Fibroblast of lung (primary cell): ENCODE measurements at places on chromosomes 2 and 18.

- no peak for DNase-seq
Observed at GRCh38 chr2:218746470-218746795, 35.5 kb upstream of the CYP27A1 start.

- no peak for DNase-seq
Observed at GRCh38 chr2:99200076-99200800, 19.3 kb downstream of the MRPL30 start.

GRCh38 chr18:52694804-52695203, 354.8 kb downstream of the DCC start:
- DNase-seq: peak; percentile 4

DNA sequence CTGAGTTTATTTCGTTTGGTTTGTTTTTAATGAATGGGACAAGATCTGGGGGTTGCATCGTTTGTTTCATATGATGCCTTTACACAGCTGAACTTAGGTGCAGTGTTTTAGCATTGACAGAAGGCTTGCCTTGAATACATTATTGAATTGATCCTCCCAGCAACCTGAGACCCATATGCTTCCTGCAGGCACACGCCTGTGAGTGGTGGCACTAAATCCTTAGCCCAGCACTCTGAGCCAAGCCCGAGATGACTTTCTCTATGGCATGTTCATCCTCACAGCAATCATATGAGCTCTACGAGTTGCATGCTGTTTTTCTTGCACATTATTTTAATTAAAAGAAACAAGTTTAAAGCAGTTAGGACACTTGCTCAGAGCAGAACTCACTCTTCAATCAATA, 47.8 kb upstream of the AGAP1 start:
- no peak for DNase-seq

GRCh38 chr2:68855550-68855949, 15.6 kb downstream of the BMP10 start:
- no peak for DNase-seq

- DNase-seq: peak; percentile 14
Observed at GRCh38 chr18:24488824-24489493, 28.5 kb downstream of the HRH4 start.

DNA sequence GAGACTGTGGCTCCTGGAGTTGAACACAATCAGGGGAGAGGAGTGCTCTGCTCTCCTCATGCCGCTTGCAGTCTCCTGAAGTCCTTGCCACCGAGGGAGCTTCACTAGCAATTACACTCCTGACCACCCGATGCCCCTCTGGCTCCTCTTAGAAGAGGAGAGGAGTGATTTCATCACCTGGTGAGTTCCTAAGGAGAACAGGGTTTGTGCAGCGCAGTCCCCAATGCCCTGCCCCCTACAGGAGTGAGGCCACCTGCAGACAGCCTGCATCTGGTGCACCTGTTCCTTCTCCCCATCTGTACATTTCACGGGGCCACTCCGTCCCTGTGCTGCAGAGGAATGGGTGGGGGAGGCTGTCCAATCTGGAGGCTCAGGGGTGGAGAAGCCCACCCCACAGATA, 267.2 kb downstream of the HRH4 start:
- no peak for DNase-seq

GRCh38 chr2:105782123-105782522, 37.4 kb downstream of the NCK2 start:
- peak; percentile 7 for DNase-seq

DNA sequence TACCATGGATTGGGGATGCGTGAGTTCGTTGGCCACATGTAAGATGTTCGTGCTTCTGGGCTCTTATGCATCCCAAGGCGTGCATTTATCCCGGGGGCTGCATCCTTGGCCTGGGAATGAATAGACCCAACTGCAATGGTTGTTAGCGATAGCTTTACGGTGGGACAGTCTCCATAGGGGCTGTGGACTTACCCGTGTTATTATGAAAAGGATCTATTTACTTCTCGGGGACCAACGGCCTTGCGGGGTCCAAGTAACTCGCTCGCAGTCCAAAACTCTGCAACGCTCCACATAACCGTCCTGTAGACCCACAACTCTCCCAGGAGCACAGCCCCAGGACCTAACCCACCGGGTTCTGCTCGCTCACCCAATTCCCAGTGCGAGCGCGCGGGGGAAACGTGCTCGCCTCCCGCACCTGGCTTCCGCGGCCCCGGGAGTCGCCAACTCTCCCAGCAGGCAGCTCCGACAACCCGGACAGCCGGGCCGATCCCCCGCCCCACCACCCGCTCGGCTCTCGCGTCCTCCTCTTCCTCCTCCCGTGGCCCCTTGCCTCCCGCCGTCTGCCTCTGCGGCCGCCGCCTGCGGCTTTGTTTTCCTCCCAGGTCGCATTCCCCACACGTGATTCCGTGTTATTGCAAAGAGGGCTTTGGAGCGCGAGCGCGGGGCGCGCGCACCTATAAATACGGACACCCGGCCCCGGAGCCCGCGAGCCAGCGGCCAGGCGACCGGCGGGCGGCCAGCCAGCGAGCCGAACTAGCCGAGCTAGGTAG, at the start of gene CABLES1:
CABLES1 (plus strand) TSS at position 706 of the 770 bp plus-strand sequence. CDS start 278 bp downstream, outside the sequence.
- peak; percentile 63 for DNase-seq

- no peak for DNase-seq
Observed at GRCh38 chr2:43302961-43303494, 76.6 kb upstream of the ZFP36L2 start.

DNA sequence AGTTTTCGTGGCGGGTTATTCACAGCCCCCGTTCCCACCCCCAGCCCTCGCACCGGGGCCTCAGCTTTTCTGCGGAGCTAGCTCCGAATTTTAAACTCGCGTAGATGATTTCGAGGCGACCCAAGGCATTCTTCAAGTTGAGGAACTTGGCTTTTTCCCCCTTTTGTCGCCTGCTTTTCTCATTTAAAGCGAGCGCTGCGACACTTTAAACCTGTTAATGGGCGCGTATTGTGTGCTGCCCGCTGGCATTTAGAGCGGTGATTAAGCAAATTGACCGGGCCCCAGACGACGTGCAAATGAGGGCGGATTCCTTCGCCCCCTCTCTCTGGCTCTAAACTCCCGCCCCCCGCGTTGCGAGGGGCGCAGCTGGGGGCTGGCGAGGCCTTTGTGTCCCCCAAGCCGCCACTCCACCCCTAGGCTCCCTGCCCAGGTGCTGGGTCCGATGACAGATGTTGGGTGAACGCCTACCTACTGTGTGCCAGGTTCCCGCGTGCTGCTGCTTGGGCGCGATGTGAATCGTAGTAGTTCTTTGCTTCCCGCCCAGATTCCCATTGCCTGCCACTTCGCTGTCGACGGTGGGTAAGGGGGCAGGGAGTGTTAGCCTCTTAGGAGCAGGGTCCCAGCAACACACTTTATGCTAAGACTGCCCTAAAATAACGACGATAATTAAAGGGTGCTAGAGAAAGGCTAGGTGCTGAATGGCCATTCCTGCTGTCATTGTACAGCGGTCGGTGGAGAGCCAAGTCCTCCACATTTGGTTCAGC, 1.9 kb downstream of the TCF7L1 start:
- no peak for DNase-seq

DNA sequence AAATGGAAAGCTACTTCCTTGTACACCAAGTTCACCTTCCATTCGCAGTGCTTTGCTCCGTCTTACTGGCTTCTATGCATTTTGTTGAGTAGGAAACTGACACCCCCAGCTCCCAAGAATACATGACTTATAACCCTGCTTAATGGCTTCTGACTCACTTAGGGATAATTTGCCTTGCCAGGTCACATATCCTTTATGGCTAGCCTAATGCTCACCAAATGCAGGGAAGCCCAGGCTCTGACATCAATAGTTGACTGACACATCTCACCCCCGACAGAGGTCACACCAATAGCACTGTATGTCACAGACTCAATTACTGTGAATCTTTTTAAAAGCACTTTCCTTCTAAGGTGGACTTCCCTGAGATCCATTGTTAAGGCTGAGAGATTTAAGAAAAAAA, 147.2 kb downstream of the DTNA start:
- DNase-seq: no peak

DNA sequence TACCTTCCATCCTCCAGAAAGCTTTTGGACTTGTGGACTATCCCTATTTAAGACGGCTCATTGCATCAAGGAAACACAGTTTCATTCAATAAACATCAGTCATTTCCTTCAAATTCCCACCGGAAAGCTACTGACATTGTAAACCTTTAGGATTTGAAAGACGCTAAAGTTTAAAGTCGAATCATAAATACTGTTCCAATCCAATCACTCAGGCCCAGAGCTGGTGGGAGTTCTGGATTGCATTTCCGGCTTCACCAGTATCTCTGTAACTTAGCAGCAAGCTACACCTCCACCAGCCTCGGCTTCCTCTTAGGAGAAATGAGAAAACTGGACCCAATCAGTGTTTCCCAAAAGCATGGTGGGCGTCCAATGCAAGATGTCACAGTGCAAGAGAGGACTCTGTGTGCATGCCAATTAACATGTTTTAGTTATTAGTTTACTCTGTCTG, 1.6 kb downstream of the WDFY1 start:
- DNase-seq: peak; percentile 38

GRCh38 chr18:9058406-9058805, 44.1 kb upstream of the NDUFV2 start:
- no peak for DNase-seq

DNA sequence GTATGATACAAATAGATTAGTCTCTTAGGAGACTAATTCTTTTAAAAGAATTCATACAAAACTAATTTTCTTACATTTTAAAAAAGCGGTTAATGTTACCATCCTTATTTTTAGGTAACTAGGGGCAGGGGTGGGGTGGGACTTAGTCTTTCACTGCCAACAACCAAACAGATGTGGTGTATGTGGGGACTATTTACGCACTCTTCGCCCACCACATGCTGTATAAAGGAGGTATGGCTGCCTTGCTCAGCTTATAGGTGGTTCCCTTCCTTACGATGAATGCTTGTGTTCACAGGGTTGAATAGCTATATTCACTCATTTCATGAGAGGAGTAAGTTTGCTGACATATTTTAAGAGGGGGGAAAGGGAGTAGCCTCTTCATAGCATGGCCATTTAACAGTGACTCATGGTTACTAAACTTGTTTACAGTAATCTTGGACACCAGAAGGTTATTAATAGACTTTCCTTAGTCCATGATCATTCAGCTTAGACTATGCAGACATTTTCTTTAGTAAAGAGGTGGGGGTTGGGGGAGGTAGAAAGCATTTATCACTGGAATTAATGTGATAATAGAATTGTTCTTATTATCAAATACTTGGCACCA, 61.8 kb downstream of the CAB39 start:
- DNase-seq: peak; percentile 89

DNA sequence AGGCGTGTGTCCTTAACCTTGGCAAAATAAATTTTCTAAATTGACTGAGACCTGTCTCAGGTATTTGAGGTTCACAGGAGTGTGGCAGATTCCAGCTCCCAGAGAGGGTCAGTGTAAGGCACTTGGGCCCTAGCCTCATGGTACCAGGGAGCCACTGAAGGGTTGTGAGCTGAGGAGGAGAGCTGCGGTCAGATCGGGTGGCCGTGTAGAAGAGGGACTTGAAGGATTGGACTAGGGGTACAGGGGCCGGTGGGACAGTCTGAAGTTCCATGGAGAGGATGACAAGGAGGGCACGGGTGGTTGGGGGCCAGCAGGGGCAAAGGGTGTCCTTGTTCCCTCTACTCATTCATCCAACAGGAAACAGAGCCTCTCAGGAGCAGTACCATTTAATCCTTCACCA, 327.0 kb upstream of the HS6ST1 start:
- no peak for DNase-seq

- DNase-seq: no peak
Observed at GRCh38 chr2:176076796-176077195, 7.0 kb downstream of the EVX2 start.

GRCh38 chr2:86703704-86704361, 16.3 kb upstream of the RMND5A start:
- DNase-seq: peak; percentile 56

DNA sequence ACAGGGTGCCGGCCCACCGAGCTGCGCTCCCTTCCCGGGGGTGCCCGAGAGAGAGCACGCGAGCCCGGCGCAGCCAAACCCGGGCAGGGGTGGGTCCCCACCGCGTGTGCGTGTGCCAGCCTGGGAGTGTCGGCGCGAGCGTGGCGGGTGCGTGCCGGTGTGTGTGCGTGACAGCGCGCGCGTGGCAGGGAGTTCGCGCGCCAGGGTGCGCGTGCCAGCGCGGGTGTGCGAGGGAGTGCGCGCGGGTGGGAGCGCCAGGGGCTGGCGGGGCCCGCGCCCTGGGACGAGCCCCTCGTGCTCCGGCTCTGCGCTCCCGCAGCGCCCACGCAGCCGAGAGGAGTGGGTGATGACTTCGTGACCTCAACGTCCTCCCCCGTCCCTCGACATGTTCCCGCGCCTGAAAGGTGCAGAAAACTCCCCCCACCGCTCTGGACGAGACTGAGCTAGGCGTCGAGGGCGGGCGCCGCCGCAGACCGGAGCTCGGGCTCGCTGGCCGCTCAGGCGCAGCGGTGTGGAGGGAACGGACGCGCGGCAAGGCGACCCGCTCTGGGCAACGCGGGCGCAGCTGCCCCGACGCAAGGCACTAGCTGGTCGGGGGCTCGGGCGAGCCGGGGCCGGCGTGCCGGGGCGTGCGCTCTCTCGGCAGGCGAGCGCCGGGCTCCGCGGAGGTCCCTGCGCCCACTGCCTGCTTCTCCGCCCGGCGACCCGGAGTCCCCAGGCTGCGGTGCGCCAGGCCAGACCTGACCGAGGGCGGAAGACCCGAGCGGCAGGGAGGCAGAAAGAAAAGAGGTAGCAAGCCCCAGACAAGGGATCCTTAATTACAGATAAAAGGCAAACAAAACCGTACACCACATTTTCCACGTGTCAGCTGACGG, 582.8 kb downstream of the ZEB2 start:
- peak; percentile 61 for DNase-seq

- peak; percentile 81 for DNase-seq
Observed at GRCh38 chr2:61460163-61460562, 10.7 kb downstream of the USP34 start.

DNA sequence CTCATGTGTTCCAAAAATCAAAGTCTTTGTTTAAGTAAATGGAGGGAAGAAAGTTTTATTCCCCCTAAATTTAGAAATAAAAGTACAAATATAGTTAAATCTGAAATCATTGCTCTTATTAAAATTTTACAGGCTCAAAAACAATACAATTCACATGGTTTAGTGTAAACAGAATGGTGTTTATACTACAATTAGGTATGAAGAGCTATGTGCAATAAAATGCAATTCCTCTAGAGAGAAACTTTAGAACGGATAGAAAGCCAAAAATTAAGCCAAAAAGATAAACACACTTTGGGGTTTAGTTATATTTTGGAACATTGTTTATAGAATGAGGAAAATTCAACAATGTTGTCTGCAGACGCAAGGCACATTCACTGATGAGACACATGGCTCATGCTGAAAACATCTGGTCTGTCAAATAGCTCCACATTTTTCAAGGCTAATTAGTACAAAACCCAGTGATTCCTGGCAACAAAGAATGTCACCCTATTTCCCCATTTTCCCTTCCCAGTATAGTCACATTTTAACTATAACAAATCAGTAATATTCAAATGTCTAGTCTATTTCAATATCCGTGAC, 103.3 kb downstream of the EXOC6B start:
- DNase-seq: peak; percentile 74

DNA sequence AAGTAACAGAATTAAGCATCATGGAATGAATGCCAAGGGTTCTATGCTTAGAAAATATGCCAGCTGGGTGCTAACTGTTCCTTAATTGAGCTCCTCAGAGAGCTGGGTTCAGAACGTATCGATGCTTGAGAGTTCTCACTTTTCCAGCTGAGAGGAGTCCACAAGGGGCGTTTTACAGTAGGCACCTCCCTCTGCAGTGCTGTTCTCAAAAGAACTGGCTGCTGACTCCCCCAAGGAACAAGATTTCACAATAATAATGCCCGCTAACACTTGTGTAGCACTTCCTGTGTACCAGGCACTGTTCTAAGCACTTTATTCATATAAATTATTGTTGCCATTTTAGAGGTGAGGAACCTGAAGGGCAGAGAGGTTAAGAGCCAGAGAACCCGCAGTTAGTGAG, 18.1 kb upstream of the TMEM237 start:
- no peak for DNase-seq

GRCh38 chr2:28610583-28611201, 114.8 kb downstream of the PLB1 start:
- DNase-seq: peak; percentile 86
